ENCODE measurements at places on chromosomes 6 and 20.

DNA sequence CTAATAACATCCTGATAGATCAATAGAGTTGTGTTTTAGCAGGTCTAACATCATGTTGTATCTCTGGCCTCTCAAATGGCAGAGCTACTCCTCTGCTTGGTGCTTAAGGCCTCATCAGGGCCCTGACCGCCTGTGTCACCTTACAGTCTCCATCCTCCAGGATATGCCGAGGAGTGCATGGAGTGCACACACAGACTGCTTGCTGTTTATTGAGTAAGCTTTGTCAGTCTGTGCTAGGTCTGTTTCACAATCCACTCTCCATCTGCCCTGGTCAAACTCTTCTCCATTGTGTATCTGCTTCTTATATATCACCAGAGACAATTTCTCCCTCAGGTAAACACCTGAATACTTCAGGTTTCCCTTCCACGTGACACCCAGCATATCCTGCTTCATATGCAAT is 136.1 kb downstream of the SLC24A3 start:
- DNase-seq: no peak

GRCh38 chr20:39429726-39430125 is 467.6 kb downstream of the DHX35 start:
- peak; percentile 5 for DNase-seq

GRCh38 chr6:865846-866245 is 172.9 kb upstream of the EXOC2 start:
- DNase-seq: no peak

GRCh38 chr20:61253264-61253639 is 1.2 kb downstream of the CDH4 start:
- DNase-seq: no peak

- DNase-seq: peak; percentile 93
These were observed 88.5 kb downstream of the LY86 start for GRCh38 chr6:6676910-6677441.

All from PC-3 (cell line).